ENCODE measurements at places on chromosomes 5 and 9. TPM values are rescaled to one million over a fixed set of nuclear protein-coding genes. Genes with fewer than 3 reads are reported as not detected.

The TAL2 gene
- not detected for total RNA-seq

The FBP1 gene
- total RNA-seq, result 2.2 TPM

The BAAT gene
- total RNA-seq, result not detected

The CTNND2 gene
- total RNA-seq, result not detected

The RIGI gene
- 13.3 TPM for total RNA-seq

The GABRB2 gene
- not detected for total RNA-seq

The PPP2R2B gene
- total RNA-seq, result not detected

The MEIKIN gene
- total RNA-seq, result not detected

The NEUROG1 gene
- not detected for total RNA-seq

The TRPM3 gene
- 0.33 TPM for total RNA-seq

The WDR38 gene
- total RNA-seq, result not detected

The GABRP gene
- total RNA-seq, result 0.66 TPM

The TXNDC8 gene
- total RNA-seq, result not detected

The FAM151B gene
- total RNA-seq, result 2.0 TPM

The FUT7 gene
- not detected for total RNA-seq

The ANAPC2 gene
- 70.0 TPM for total RNA-seq

The NAA35 gene
- total RNA-seq, result 22.5 TPM

The COL15A1 gene
- not detected for total RNA-seq

The GRXCR2 gene
- total RNA-seq, result not detected

The DMGDH gene
- total RNA-seq, result not detected

The P4HA2 gene
- 37.6 TPM for total RNA-seq

The C6 gene
- not detected for total RNA-seq

The GLT6D1 gene
- not detected for total RNA-seq

The RORB gene
- total RNA-seq, result not detected

The PCSK5 gene
- total RNA-seq, result 4.8 TPM

The SCGB3A2 gene
- total RNA-seq, result not detected

The NR4A3 gene
- 0.22 TPM for total RNA-seq

The SPATA9 gene
- total RNA-seq, result not detected

The CXCL14 gene
- not detected for total RNA-seq

The ENTREP1 gene
- 5.0 TPM for total RNA-seq

The SVEP1 gene
- total RNA-seq, result 0.29 TPM

The DMRT3 gene
- total RNA-seq, result not detected

The OCLN gene
- 18.2 TPM for total RNA-seq

The UGT3A1 gene
- not detected for total RNA-seq

The NUTM2G gene
- total RNA-seq, result not detected

The TMEM171 gene
- total RNA-seq, result 5.0 TPM

The PCDHB4 gene
- 0.21 TPM for total RNA-seq

The BRINP1 gene
- not detected for total RNA-seq

The NAIF1 gene
- 9.7 TPM for total RNA-seq

The SOHLH1 gene
- total RNA-seq, result not detected

The ORM2 gene
- not detected for total RNA-seq

The SPATA31D4 gene
- total RNA-seq, result not detected

The FOXD4L6 gene
- total RNA-seq, result not detected

The TNC gene
- not detected for total RNA-seq

The TMEM252 gene
- total RNA-seq, result not detected

The SLC46A2 gene
- not detected for total RNA-seq

The HTR4 gene
- total RNA-seq, result not detected

The PCAT7 gene
- not detected for total RNA-seq

The SH3GL2 gene
- not detected for total RNA-seq

The SPINK4 gene
- not detected for total RNA-seq

The TENT4A gene
- total RNA-seq, result 33.5 TPM

Data from endothelial cell of umbilical vein (primary cell).